ENCODE measurements at places on chromosomes 1 and 21. TPM values are rescaled to one million over a fixed set of nuclear protein-coding genes. Genes with fewer than 3 reads are reported as not detected.

SLC16A4 gene
- total RNA-seq = 36.8 TPM

FOXD2 gene
- under 0.01 TPM for total RNA-seq

NBPF4 gene
- not detected for total RNA-seq

FCRL2 gene
- total RNA-seq = not detected

OR6N1 gene
- 0.16 TPM for total RNA-seq

SPRR2G gene
- total RNA-seq = not detected

DCLRE1B gene
- 14.1 TPM for total RNA-seq

KIF21B gene
- total RNA-seq = not detected

AMIGO1 gene
- 0.54 TPM for total RNA-seq

CDA gene
- total RNA-seq = not detected

LMOD1 gene
- 22.3 TPM for total RNA-seq

SHE gene
- total RNA-seq = 0.49 TPM

OR6F1 gene
- not detected for total RNA-seq

FAM76A gene
- total RNA-seq = 15.6 TPM

GPR3 gene
- total RNA-seq = not detected
